ENCODE measurements at places on chromosomes 3 and 15.
A peak's percentile ranks its signal among the peaks of the same experiment; 100 is the strongest.

GRCh38 chr15:63384906-63385305 lies 3.3 kb upstream of the CA12 start:
- DNase-seq, result no peak

GRCh38 chr3:123876858-123877257 lies 7.3 kb downstream of the MYLK start:
- DNase-seq, result no peak

- DNase-seq, result no peak
Observed at GRCh38 chr3:72306800-72307341, 521.9 kb upstream of the PROK2 start.

- no peak for DNase-seq
Observed at GRCh38 chr3:37909067-37909911, 47.6 kb downstream of the CTDSPL start.

- DNase-seq, result peak; percentile 68
Observed at GRCh38 chr3:183116025-183116614, 16.8 kb upstream of the MCCC1 start.

DNA sequence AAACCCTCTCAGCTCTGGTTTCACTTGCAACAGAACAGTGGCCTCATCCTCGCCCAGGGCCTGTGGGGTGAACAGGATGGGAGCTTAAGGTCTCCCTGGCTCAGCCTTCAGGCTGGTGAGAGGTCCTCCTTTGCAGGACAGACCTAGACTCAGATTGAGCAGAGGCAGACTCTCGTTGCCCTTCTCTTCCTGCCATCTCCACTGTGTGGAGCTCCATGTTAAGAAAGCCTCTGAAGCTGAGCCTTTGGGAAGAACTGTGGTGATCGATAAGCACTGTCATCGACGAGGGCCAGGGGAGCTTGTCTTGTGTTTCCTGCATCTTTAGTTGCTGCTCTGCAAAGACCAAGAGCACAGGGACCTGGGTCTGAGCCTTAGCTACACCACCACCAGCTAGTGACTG lies 37.8 kb upstream of the GRIP2 start:
- DNase-seq, result no peak

GRCh38 chr15:92810418-92811138 lies 89.5 kb upstream of the CHD2 start:
- no peak for DNase-seq

DNA sequence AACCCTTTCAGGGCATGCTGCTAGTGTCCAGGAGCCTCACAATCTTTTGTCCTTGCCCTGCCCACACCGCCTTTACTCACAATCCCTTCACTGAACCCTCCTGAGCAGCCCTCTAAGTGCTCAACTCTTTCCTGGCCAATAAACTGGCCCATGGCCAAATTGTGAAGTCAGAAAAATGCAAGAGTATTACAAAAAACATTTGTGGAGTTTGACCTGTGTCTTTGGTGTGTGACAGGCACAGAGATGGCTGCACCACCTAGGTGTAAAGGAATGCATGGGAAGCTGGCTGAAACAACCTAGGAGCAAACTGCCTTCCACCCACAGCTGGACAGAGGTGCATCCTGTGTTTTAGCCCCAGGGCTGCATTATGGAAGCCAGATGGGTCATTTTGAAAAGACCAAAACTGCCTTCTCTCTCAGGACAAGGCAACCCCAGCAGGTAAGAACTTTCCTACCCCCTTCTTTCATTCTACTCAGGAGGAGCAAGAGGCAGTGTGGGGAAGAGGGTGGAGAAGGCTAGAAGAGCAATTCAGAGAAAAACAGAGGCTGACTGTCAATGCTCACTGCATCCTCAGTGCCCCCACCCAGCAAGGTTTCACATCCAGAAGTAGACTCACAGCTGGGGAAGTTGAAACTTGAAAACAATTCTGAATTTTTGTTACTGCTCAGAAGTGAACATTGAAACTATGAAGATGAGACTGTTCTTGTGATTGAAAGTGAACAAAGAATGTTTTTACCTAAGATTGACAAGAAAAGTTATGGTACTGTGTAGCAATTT lies 78.6 kb downstream of the TRIM42 start:
- no peak for DNase-seq

- no peak for DNase-seq
Observed at GRCh38 chr3:22263042-22263441, 512.0 kb upstream of the ZNF385D start.

All from D721Med (cell line).